Fibroblast of the aortic adventitia (primary cell): ENCODE measurements at places on chromosomes 2 and 18.

DNA sequence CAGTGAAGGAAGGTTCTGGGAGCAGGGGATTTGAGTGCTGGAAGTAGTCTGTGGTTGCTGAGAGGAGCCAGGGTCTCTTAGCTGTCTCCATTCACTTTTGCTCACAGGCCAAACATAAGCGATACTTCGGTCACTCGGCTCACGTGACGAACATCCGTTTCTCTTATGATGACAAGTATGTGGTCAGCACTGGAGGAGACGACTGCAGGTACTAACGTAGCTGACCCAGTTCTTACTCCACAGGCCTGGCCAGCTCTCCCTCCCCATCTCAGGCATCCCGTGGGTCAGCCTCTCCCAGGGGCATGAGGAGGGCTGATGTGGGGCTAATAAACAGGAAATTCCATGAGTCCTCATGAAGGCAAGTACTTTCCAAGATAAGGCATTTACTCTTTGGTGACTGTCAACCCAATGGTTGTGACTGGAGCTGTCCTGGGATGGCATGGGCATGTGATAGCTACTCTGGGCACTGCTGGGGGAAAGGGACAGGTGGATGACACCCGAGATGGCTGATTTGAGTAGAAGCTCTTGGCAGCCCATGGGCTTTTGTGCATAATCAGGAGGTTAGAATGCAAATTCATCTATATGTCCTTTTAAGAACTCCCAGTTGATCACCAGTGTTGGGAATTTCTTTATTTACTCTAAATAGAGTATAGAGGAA is 81.6 kb downstream of the RTN4 start:
- DNase-seq, result no peak

DNA sequence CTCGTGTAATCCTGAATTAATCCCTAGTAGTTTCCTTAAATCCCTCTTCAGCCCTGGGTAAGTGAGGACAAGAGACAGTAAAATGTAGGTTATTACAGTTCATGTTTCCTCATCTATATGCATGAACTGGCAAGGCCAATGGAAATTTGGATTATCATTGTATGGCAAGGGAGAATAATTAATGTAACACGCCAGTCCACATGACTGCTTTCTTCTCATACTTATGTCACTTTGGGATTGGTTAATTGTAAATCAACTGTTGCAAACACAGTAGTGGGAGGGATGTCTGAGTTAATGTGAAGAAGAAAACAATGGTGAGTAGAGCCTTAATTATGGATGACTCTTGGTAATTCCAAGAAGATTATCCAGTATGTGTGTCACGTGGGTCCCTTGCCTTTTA is 1.7 kb upstream of the SERPINB7 start:
- no peak for DNase-seq

DNA sequence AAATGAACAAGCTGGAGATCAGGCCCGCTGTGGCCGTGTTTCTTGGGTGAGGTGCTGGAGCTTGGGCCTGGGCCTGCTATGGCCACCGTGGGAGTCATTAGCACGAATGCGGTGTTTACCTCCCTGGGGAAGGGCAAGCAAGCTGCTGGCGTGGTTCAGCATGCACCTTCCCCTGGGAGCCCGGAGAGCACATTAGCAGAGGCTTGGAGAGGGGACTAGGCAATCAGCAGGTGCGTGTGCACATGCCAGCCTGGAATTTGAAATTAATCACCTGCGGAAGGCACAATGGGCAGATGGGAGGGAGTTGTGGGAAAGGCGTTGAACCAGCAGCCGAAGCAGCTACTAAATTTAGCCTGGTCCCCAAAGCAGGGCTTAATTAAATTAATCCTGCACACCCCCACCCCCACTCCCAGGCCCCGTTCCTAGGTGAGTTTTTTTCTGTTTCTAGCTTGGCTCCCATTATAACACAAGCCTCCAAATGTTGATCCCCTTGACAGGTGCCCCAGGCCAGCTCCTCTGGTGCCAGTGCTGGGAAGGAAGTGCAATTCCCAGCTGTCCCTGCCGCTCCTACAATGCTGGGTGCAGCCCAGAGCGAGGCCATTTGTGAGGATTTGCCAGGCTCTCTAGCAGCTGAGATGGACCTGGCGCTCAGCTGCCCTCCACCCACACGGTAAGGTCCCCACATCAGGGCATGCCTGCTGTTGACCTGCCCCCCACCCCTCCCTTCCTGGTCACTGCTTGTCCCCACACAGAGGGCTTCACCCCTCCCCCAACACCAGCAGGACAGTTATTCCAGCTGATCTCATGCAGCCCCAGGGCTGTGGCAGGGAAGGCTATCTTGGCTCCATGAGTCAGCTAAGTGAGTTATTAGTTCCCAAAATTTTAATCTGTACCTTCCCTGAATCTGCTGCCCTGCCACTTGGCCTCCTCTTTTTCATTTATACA is 115.0 kb downstream of the ZBTB7C start:
- no peak for DNase-seq

DNA sequence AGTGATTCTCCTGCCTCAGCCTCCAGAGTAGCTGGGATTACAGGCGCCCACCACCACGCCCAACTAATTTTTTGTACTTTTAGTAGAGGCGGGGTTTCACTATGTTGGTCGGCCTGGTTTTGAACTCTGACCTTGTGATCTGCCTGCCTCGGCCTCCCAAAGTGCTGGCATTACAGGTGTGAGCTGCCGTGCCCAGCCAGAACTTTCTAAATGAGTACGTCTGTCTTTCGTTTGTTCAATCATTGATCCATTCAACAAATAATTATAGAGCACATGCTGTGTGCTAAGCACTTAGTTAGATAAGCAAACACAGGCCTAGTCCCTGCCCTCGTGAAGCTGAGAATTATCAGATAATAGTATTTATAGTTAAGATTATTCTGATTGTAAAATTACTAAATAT is 56.5 kb downstream of the TTC39C start:
- DNase-seq, result no peak

GRCh38 chr18:24428709-24429108 is 2.2 kb downstream of the IMPACT start:
- no peak for DNase-seq

GRCh38 chr18:75377926-75378325 is 49.6 kb downstream of the SMIM21 start:
- no peak for DNase-seq

DNA sequence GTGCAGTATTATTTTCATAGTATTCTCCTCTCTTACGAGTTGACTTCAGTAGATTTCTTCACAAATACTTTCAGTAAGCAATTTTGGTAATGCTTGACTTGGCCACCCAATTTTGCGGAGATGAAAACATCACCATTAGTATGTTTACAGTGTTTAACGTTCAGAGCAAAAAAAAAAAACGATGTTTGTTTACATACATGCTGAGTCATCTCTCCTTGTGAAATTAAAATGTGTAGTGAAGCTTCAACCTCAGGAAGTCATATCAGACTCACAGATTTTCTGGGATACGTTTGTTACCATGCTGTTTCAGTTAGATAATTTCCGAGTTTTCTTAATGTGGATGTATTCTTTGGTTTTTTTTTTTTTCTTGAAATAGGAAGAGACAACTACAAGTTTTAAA is 100.1 kb downstream of the CTNNA2 start:
- no peak for DNase-seq

DNA sequence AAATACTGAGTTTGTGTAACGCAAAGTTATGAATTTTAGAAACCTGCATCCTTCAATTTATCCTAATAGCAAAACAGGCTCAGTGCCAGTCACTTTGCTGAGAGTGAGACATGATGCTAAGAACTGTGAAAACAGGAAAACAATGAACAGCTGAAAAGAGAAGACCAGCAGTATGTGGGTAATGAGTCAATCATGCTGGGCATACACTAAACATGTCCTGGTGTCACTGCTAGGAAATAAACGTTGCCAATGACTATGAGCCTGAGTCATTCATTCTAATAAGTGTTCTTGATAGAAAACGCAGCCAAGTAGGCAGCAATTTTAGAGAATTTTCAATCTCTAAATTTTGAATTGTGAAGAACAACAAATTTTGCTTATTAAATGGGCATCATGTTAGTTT is 237.3 kb downstream of the GALR1 start:
- no peak for DNase-seq

- DNase-seq, result no peak
Observed at GRCh38 chr2:118312969-118313756, 224.9 kb downstream of the INSIG2 start.

GRCh38 chr2:227052879-227053278 is 111.1 kb downstream of the COL4A4 start:
- no peak for DNase-seq

DNA sequence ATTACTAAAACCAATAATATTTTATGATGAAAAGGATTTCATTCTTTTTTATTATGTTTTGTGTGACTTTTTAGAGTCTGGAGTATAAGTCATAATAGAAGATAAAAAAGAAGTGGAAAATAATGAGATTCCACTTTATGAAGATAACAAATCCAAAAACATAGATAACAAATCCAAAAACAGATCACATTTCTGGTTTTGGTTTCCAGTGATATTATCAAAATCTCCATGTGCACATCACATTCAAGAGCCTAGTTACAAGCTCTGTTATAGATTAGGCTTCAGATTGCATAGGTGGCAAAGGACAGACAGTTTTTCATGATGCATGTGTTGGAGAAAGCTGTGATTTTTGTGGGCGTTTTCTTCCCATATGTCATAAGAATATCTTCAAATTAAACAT is 648.2 kb downstream of the STK39 start:
- DNase-seq, result no peak

- peak; percentile 63 for DNase-seq
Observed at GRCh38 chr2:231680992-231681852, 27.1 kb upstream of the PTMA start.

DNA sequence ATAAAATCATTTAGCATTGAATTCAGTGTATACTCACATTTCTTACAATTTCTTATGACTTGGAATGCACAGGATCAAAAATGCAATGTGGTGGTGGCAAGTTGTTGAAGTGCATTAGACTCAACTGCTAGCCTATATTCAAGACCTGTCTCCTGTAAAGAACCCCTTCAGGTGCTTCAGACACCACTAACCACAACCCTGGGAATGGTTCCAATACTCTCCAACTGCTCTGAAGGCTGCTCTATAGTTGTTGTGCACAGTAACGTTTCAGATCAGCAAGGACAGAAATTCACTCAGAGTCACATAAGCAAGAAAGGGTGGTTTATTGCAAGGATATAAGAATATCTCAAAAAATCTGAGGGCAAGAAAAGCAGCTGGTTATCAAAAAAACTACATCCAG is 6.5 kb downstream of the GKN1 start:
- no peak for DNase-seq

- DNase-seq, result peak; percentile 83
Observed at GRCh38 chr18:59180150-59180845, 39.7 kb upstream of the GRP start.

DNA sequence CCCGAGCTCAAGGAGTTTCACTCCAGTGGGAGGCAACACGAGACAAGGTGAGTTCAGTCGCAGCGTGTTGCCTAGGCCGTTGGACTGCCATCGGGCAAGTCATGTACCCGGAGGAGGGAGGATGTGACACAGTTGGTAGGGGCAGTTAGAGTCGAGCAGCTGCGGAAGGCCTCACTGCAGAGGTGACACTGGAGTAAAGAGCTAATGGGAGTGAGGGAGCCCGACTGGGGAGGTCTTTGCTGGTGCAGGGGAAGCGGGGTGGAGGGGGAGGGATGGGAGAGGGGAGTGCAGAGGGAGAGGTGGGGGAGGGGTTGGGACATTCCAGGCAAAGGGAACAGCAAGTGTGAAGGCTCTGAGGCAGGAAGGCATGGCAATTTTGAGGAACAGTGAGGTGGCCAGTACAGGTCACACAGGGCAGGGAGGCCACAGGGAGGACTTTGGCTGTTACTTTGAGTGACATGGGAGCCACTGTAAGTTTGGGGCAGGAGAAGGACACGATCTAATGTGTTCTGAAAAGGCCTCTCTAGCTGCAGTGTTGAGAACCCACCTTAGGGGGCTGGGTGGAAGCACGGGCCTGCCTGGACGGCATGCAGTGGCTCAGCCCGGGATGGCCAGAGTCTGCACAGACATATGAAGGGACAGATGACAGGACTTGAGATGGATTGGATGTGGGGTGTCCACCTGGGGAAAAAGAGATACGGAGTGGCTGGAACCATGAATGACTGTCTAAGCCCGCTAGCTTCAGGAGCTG is 61.1 kb downstream of the KCNF1 start:
- DNase-seq, result no peak

DNA sequence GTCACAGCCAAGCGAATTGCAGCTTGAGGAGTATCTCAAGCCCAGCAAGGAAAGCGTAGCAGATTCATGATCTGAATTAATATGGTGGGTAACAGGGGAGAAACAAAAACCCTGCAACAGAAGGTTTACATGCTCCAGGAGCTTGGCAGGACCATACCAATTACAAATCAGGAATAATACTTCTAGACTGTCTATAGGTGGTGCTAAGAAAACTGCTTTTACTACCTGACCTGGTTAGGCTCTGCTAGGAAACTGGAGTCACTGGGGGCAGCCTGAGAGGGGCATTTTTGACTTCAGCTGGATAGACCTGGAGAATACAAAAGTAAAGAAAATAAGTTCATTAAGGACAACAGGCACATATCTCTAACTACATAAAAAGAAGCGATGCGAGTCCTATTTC is 24.6 kb upstream of the SPOPL start:
- DNase-seq, result no peak

- no peak for DNase-seq
Observed at GRCh38 chr2:65566617-65567016, 134.2 kb upstream of the SPRED2 start.

GRCh38 chr18:21686282-21687105 is 18.1 kb downstream of the ABHD3 start:
- DNase-seq, result peak; percentile 37

- DNase-seq, result no peak
Observed at GRCh38 chr2:180516232-180516631, 464.2 kb upstream of the UBE2E3 start.

- no peak for DNase-seq
Observed at GRCh38 chr2:35391736-35392442, 963.7 kb upstream of the CRIM1 start.

GRCh38 chr18:63195326-63196159 is 124.0 kb downstream of the BCL2 start:
- DNase-seq, result no peak

- no peak for DNase-seq
Observed at GRCh38 chr18:76991021-76991688, 141.4 kb downstream of the MBP start.

DNA sequence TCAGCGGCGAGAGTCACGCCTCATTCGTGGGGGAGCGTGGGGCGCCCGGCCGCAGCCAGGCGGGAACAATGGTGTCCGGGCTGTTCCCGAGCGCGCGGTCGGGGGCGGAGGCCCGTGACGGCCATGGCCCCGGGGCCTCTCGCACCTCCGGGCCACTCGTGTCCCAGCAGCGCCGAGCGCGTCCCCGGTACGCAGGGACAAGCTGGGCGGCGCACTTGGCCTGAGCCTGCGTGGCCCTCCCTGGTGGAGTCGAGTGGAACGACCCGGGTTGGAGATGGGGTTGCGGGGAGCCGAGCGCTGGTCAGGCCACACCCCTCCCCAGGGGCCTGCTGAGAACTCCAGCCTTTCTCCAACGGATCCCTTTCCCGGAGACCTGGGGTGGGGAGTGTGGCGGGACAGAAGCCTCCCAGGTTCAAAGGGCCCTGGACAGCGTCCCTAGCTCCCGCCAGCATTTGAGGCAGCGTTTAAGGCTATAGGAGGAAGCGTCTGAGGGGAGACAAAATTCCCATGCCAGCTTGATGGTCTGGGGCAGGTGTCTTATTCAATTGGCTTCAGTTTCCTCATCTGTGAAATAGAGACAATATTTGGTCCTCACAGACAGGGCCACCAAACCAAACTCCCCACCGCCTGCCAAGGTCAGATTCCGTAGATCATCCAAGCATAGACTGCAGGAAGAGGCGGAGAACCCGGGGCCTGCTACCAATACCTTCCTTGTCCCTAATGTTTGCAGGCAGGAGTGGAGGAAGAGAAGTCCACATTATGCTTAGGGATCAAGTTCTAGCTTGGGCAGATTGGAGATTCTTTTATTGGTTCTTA is 553 bp downstream of the CNDP2 start:
- peak; percentile 52 for DNase-seq
